OCI-LY7 (cell line): ENCODE measurements at places on chromosomes 2 and 18.

DNA sequence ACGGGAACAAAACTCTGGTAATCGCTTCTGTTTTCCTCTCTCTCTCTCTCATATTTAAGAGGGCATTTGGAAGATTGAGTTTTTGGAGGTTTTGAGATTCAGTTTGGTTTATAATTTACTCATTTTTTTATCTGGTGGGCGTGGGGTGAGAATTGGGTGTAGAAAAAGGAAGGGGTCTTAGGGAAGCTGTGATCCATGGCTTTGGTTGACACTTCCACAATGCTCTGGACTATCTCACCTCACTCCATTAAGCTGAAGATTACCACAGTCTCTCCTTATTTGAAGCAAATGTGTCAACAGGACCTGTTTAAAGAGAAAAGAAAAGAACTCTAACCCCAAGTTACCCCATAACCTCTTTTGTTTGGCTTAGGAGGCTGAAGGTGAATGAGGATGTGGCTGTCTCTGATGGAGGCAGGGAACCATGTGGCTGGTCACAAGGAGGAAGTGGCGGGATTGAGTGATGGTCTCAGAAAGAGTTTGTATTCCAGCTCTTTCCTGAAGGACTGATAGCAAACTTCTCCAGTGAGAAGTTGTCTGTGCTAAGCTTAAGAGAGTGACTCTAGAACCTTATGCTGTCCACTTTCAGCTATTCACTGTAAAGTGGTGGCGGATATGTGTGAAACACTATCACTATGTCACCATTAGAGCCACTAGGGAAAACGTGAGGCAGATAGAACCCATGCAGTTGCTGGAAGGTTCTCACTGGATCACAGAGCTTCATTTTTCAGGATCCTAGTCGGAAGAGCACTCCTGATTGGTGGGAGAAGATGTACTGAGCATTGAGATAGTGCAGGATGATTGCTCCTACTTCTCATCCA lies 934 bp downstream of the ZNF804A start:
- peak; percentile 72 for DNase-seq

GRCh38 chr18:8849696-8850095 lies 144.3 kb downstream of the MTCL1 start:
- DNase-seq = no peak

GRCh38 chr2:129768036-129768386 lies 211.5 kb upstream of the RAB6C start:
- no peak for DNase-seq

- DNase-seq = no peak
Measured at GRCh38 chr2:183000846-183001245, 37.4 kb downstream of the NCKAP1 start.
